ENCODE measurements at places on chromosomes 1 and 21.

- DNase-seq = peak; percentile 73
Observed at GRCh38 chr1:21397813-21398188, 42.1 kb upstream of the NBPF3 start.

DNA sequence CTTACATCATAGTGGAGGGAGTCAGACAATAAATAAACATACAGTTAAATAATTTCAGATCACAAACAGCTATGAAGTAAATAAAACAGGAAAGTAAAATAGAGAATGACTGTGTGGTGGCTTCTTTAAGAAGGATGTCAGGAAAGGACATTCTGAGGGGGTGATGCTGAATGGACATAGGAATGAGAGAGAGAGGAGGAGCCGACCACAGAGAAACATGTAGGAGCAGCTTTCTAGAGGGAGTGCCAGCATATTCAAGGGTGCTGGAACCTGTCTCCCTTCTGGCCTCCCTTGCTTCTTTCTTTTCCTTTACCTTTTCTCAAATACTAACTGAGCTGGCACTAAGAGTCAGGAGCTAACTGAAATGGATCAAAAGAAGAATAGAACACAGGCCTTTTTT lies 20.5 kb upstream of the BCL10 start:
- DNase-seq = no peak

DNA sequence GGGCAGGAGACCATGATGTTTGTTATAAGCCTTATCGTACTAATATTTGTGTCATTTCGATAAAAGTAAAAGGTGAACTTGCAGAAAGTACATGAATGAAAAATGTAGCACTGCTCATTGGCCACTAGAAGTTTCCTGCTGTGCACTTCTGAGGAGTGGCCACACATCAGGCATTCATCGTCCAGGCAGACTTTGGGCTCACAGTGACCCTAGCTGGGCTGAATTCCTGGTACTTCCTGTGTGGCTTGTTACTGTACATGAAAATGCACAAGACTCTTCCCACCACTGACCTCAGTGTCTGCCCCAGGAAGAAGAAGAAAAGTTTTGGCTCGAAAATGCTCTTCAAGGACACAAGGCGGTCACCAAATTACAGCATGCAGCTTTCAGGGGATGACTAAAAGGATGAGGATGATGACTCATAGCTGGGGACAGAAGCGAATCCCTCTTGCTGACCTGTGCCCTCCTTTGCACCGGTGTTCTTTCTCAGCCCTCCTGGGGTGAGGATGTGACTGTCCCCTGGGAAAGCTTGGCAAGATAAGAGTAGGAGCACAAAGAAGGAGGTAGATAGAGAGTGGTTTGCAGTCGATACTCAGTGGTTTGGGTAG lies 252.4 kb upstream of the KAZN start:
- DNase-seq = peak; percentile 83

GRCh38 chr1:7372477-7373120 lies 398.5 kb upstream of the VAMP3 start:
- peak; percentile 32 for DNase-seq

GRCh38 chr21:28943631-28944030 lies 49.0 kb downstream of the LTN1 start:
- DNase-seq = no peak

DNA sequence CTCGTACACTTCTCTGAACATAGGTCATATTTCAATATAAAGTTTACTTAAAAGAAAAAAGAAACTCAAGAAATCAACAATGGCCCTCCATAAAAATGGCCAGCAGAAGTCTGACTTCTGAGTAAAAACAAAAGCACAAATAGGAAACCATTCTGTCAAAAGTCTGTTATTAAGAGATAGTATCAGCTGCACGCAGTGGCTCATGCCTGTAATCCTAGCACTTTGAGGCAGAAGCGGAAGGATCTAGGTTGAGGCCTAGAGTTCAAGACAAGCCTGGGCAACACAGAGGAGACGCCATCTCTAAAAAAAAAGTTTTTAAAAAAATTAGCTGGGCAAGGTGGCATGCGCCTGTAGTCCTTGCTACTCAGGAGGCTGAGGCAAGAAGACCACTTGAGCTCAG lies 67.3 kb downstream of the PUM1 start:
- no peak for DNase-seq

- no peak for DNase-seq
Observed at GRCh38 chr1:39173995-39174380, 30.5 kb upstream of the MACF1 start.

- DNase-seq = peak; percentile 87
Observed at GRCh38 chr1:24199291-24199900, 12.3 kb upstream of the IFNLR1 start.

- peak; percentile 39 for DNase-seq
Observed at GRCh38 chr1:245587435-245588115, 432.8 kb downstream of the KIF26B start.

GRCh38 chr1:159771127-159771895 lies 9.5 kb upstream of the DUSP23 start:
- DNase-seq = no peak

GRCh38 chr1:68725001-68725752 lies 228.3 kb upstream of the DEPDC1 start:
- DNase-seq = no peak

DNA sequence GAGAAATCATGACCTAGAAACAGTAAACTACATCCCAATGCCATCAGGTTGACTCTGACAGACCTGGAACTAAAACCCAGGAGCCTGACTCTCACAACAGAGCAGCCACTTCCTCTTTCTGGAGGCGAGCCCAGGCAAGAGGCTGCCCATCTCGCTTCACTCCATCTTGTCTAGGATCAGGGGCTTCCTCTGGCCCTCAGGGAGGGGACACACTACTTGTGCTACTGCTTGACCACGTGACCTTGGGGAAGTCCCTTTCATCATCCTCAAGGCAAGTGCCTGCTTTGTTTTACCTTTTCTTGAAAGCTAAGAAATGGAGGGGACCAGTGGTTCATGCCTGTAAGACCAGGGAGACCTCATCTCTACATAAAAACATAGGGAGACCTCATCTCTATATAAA lies 2.6 kb upstream of the TENT5B start:
- peak; percentile 46 for DNase-seq

DNA sequence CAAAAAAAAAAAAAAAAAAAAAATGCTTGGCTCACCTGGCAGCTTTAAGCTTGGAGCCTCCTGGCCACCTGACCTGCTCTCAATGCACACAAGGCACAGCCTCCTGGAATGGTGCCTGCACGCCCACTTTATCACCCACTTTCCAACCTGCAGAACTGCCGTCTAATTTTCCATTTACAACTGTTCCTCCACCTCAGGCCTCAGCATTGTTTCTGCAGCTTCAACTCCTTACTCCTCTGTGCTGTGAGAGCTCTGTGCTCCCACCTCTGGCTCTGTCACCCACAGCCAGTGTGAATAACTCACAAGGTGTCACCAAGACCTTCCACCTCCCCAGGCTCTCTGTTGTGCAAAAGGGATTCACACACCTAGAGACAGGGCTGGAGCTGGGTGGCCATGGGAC lies 38.7 kb upstream of the GPR157 start:
- DNase-seq = no peak

All from endodermal cell (in vitro differentiated cells).